ENCODE measurements at places on chromosomes 7 and 10.

- DNase-seq = no peak
These were observed 42.3 kb upstream of the FOXI2 start for GRCh38 chr10:127694580-127695193.

GRCh38 chr7:151416941-151417315 is 7.1 kb upstream of the WDR86 start:
- DNase-seq = no peak

DNA sequence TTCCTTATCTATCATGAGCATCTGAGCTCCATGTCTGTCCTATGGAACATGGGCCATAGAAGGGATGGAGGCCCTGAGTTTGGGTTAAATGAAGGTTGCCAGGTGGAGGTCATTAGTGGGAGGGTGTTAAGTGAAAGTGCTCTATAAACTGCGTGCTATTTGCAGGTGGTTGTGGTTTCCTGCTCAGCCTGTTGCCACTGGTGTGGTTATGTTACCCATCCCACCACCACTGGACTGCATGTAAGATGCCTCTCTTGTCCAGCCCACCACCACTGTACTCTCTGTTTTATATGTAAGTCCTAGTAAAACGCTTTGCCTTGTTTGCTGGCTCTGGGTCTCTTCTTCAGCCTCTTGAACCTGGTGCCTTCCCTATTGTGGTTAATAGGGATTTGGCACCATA is 711.2 kb downstream of the SORCS3 start:
- no peak for DNase-seq

GRCh38 chr7:87448388-87448787 is 27.1 kb downstream of the ABCB4 start:
- DNase-seq = no peak

- no peak for DNase-seq
These were observed 1174.3 kb downstream of the GATA3 start for GRCh38 chr10:9228771-9229170.

GRCh38 chr7:121003986-121004685 is 15.6 kb downstream of the CPED1 start:
- DNase-seq = no peak

GRCh38 chr10:6650586-6650985 is 70.5 kb upstream of the PRKCQ start:
- DNase-seq = no peak

DNA sequence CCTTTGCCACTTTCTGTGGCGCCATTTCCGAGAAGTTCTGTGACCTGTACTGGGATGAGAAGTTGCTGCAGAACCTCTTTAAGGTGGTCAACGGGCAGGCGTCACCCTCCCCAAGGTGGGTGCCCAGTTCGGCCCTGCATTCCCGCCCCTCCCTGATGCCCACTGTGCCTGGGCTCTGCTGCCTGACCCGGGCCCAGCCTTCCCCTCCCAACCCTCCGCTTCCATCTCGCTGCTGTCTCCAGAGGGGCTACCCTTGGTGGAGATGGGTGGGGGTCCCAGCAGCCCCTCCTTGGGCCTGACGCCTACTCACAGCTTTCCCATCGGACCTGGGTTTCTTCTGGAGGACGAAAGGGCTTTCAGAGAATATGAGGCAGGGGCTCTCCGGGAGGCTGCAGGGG is 30.5 kb upstream of the UTF1 start:
- no peak for DNase-seq

GRCh38 chr7:27137640-27138315 is 5.7 kb downstream of the HOXA5 start:
- DNase-seq = no peak

DNA sequence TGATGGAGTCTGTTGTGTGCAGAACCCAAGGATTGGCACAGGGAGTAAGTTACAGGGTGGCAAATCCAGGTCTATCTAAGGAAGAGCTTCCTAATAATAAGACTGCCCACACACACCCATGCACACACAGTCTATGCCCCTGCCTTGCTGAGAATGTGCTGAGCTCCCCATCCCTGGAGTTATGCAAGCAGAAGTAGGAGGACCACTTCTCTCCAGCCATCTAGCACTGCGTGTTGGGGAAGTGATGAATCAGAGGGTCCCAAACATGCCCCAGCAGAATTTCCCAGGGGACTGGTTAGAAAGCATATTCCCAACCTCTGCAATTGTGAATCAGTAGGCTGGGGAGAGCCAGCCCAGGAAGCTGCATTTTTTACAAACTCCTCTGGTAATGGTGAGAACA is 117.2 kb downstream of the CDH23 start:
- DNase-seq = no peak

- no peak for DNase-seq
These were observed 32.1 kb downstream of the HIPK2 start for GRCh38 chr7:139745678-139746143.

- DNase-seq = peak; percentile 72
These were observed 3.7 kb upstream of the IFIT1B start for GRCh38 chr10:89373916-89374711.

GRCh38 chr10:95214793-95215192 is 20.8 kb downstream of the ACSM6 start:
- DNase-seq = peak; percentile 46

- DNase-seq = no peak
These were observed 983.4 kb downstream of the CCSER2 start for GRCh38 chr10:85311613-85312337.

DNA sequence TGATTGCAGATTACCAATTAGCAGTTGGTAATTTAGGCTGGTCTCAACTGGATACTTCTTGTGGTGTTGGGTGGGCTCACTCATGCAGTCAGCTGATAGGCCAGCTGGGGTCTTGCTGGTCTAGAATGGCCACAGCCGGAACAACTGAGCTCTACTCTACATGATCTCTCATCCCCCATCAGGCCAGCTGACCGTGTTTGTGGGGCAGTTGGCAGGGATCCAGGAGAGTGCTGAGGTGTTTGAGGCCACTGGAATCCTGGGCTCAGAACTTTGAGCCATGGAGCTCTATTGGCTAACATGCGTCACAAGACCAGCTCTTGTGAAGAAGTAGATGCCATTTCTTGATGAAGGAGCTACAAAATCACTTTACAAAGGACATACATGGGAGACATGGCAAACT is 242.4 kb downstream of the GFRA1 start:
- DNase-seq = no peak

GRCh38 chr7:29480451-29480850 is 83.2 kb upstream of the PRR15 start:
- no peak for DNase-seq

GRCh38 chr10:63582690-63583089 is 61.5 kb downstream of the REEP3 start:
- no peak for DNase-seq

DNA sequence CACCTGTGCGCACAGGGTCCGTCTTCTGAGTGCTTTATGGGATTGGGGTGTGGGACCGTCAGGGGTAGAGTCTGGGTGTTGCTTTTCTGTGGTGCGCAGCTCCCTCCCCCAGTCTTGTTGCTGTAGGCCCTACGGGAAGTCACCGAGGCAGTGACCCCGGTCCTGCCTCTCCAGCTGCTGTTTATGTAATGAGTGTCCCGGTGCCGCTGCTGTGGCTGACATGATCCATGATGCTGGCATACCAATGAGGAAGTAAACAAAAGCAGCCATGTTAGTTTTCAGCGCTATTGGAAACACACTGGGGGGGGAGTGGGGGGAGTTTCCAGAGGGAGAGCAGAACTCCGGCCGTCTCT is 1.1 kb downstream of the TRIM8 start:
- DNase-seq = no peak

GRCh38 chr7:151700586-151701165 is 176.2 kb downstream of the PRKAG2 start:
- no peak for DNase-seq

GRCh38 chr10:113872139-113873030 is 17.9 kb downstream of the NHLRC2 start:
- DNase-seq = no peak

DNA sequence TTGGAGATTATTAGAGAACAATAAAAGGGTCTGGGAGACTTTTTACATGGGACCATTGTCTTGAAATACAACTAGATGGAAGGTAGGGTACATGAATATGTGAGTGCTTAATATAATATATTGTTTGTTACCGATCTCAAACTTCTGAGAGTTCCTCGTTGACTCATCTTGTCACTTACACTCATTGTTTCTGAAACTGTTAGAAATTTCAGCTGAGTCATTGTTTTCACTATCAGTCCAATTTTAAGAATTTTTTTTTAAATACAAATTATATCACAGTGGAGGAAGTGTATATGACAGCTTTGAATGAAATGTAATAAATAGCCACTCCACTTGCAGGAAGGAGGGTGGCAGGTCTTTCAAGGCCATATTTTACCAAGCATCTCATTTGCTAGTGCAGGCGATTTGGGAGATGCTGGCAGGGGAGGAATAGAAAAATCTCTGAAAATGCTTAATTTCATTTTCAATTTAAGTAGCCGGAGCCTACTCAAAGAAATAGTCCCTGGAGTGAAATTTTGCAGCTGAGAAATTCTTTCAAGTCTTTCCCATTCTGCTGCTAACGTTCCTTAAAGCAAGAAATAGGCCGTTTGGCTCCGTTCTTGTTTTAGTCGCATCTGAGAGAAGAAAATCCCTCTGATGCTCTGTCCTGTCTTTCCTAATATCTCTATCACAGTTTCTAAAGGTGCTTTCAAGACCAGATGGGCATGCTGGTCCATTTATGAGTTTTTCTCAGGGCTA is 1404.2 kb upstream of the CELF2 start:
- DNase-seq = no peak

- DNase-seq = peak; percentile 1
These were observed 191.5 kb downstream of the OTUD1 start for GRCh38 chr10:23630376-23630775.

GRCh38 chr7:10913457-10913856 is 60.2 kb upstream of the PHF14 start:
- no peak for DNase-seq

- no peak for DNase-seq
These were observed 48.4 kb downstream of the HGF start for GRCh38 chr7:81721437-81721836.

- DNase-seq = no peak
These were observed 86.2 kb upstream of the PDGFA start for GRCh38 chr7:605661-606450.

- DNase-seq = no peak
These were observed 36.9 kb upstream of the PPIF start for GRCh38 chr10:79310200-79310865.
